ENCODE measurements at places on chromosomes 2 and 18.

- no peak for DNase-seq
Measured at GRCh38 chr2:150860301-150860700, 372.8 kb upstream of the RND3 start.

- no peak for DNase-seq
Measured at GRCh38 chr2:2230433-2230817, 100.7 kb downstream of the MYT1L start.

DNA sequence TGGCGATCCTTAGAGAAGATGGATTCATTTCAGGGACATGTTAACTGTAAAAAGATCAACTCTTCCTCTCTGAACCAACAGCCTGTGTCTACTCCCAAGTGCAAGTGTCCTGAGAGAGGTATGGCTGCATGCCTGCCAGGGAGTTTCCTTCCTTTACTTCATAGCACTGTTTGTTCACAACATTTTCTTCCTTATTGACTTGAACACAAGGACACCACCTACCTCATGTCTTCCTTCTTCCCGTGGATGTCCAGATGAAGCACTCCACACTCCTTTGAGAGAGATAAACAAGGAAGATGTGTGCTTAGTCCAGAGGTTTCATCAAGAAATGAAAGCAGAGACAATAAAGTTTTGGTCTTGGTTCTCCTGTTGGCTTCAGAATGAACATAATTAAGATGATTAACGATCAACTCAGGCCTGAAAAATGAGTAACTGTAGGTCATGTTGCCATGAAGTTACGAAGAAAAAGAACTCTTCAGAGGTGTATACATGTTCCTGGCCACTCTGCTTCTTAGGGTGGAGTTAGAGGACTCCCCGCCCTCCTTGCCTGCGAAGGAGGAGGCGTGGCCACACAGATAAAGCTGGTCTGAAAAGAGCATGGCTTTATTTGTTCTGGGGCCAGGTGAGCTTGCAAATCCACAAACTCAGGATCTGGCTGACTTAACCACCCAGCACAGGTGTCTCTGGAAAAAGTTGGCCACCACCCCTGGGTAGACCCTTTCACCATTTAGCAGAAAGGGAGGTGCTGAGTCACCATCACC, 155.0 kb upstream of the KCTD1 start:
- no peak for DNase-seq

DNA sequence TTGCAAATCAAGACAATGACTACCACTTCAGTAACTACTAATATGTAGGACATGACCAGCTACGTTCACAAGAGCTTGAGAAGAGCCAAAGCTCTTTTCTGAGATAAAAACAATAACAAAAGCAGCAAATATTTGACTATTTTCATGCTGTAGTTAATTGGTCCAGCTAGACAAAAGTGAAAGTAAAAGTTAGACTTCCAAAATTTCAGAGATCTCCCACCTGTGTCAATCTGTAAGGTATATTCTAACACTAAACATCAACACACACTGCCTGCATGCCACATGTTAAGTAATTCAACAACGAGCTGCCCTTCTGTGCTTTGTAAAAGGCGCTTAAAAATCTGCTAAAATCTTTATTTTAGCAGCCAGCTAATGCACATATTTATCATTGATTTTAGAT, 185.9 kb downstream of the SLC39A10 start:
- no peak for DNase-seq

GRCh38 chr2:223688094-223688835, 86.1 kb upstream of the SCG2 start:
- no peak for DNase-seq

- no peak for DNase-seq
Measured at GRCh38 chr18:11343096-11343495, 193.7 kb upstream of the PIEZO2 start.

GRCh38 chr18:27780061-27780745, 396.7 kb downstream of the CDH2 start:
- DNase-seq: no peak

GRCh38 chr18:78734614-78734945, 245.0 kb upstream of the SALL3 start:
- DNase-seq: no peak

- DNase-seq: no peak
Measured at GRCh38 chr2:208718828-208719227, 312.2 kb downstream of the PTH2R start.

- DNase-seq: no peak
Measured at GRCh38 chr2:152227969-152228592, 52.5 kb upstream of the STAM2 start.

- no peak for DNase-seq
Measured at GRCh38 chr18:49247781-49248180, 212.7 kb downstream of the DYM start.

GRCh38 chr2:236962816-236963215, 122.9 kb upstream of the COPS8 start:
- DNase-seq: no peak

GRCh38 chr2:118881490-118882129, 34.2 kb upstream of the EN1 start:
- DNase-seq: peak; percentile 37

DNA sequence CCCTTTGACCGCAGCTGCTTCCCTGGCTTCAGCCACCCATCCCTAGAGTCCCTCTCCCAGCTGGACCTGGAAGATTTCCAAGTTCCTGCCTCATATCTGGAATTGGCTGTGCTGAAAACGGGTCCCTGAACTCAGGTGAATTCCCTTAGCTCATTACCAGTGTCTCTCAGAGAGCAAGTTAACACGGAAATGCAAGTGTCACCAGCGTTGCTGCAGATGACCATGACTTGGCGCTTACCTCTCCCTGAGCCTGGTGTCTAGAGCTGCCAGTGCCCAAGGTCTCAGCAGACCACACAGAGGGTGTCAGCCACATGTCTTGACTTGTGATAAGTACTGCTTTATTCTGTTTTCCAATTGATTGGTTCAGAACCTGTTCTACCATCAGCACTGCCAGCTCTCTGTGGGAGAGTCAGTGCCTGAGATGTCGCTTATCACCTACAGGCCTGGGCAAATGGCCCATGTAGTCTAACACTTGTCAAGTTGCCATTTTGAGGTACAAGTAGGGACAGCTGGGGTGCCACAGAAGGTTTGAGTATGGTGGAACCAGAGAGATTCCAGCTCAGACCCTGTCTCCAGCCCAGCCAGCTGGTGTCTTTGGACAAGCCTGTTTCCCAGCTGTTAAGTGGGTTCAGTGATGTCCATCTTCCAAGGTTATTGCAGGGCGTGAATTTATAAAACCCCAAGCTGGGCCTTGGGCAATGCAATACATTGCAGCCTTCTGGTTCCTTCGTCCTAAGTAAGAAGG, 48.7 kb downstream of the LYPD1 start:
- no peak for DNase-seq

GRCh38 chr2:56449449-56449860, 265.7 kb downstream of the CCDC85A start:
- DNase-seq: no peak

GRCh38 chr2:191933307-191934105, 86.6 kb upstream of the CAVIN2 start:
- DNase-seq: no peak

- DNase-seq: no peak
Measured at GRCh38 chr2:120257522-120257921, 4.9 kb downstream of the RALB start.

- DNase-seq: no peak
Measured at GRCh38 chr2:240793313-240794177, 26.5 kb downstream of the KIF1A start.

DNA sequence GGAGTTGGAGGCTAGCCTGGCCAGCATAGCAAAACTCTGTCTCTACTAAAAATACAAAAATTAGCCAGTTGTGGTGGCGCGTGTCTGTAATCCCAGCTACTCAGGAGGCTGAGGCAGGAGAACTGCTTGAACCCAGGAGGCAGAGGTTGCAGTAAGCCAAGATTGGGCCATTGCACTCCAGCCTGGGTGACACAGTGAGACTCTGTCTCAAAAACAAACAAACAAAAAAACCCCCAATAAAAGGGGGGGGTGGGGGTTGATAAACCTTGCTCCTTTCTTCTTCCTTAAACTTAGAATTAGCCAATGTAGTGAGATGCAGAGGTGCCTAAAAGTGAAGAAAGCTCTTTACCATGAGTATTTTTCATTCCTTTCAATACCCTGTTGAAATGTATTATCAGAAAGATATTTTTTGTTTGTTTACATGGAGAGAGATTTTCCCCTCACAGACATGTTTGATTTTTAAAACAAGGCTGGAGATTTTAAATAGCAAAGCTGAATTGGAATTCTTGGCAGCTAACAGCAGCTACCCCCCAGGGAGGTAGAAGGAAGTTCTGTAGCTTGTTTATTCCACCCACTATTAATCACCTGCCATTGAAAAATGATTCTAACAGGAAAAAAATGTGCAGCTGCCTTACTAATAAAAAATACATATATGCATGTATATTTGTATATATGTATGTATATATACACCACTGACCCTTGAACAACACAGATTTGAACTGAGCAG, 48.6 kb downstream of the GYPC start:
- DNase-seq: no peak

GRCh38 chr2:29064346-29064715, 10.0 kb downstream of the PCARE start:
- no peak for DNase-seq

DNA sequence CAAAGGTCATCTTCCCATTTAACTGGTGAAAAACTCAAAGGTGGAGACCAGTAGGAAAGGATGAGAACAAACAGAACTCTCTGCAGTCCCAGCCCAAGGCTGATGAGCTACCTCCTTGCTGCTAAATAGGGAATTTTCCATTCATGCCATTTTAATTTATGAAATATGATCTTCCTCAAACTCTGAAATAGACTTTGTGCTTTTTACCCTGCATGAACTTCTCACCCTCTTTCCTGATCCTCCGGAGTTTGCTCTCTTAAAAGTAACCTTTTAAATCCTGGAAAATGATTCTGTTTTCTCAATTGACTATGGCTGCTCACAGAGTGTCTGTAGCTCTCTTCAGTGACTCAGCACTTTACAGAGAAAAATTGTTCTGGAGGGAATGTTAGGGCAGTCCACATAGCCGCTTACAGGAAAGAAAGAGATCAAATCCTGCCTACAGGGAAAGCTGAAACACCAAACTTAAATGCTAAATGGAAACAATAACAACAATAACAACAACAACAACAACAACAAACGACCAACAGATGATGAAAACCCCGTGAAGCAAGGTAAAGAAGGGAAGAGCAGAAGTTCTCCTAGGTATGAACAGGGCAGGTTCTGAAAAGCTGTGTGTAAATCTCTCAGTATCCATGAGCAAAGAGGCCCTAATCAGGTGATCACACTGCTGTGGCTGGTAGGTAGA, 79.8 kb upstream of the SESTD1 start:
- DNase-seq: no peak

- DNase-seq: no peak
Measured at GRCh38 chr2:24050041-24050979, 769 bp downstream of the FKBP1B start.

- no peak for DNase-seq
Measured at GRCh38 chr2:77469106-77469505, 53.1 kb downstream of the LRRTM4 start.

Measured in activated CD8-positive, alpha-beta memory T cell treated with anti-CD3 and anti-CD28 coated beads for 48 hours (primary cell).